ENCODE measurements at places on chromosomes 7 and 10.

- no peak for DNase-seq
Measured at GRCh38 chr7:24343614-24344013, 59.6 kb downstream of the NPY start.

DNA sequence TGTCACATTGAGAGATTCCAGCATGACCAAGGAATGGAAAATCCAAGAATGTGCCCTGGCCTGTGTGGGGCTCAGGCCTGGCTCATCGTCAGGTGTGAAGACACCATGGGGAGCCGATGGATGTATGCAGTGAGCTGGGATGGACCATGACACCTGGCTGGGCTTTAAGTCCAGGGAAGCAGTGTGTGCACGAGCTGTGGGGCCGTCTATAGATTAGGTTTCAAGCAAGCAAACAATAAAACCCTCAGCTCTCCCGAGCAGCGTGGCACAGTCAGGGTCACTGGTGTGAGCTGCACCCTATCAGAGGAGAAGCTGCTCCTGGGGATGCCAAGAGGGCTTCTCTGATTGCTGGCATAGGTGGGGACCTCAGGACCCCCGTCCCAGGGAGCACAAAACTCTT is 50.5 kb upstream of the DLG5 start:
- no peak for DNase-seq

DNA sequence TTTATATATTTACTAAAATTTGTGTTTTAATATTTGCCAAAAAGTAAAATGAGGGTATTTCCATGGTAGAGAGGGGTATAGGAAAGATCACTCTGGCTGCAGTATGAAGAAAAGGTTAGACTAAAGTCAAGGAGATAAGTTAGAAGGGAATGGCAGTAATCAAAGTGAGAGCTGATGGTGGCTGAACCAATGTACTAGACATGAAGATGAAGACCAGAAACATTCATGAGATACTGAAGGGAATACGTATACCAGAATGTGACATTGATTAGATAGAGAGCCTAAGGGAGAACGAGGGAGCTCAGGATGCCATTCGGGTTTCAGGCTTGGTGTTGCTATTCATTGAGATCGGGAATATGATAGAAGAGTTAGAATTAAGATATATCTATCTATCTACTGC is 7.8 kb downstream of the ZNF713 start:
- DNase-seq = no peak

GRCh38 chr7:156236936-156237599 is 403.5 kb upstream of the RNF32 start:
- DNase-seq = no peak

GRCh38 chr10:94123258-94123995 is 129.7 kb downstream of the PLCE1 start:
- peak; percentile 49 for DNase-seq

DNA sequence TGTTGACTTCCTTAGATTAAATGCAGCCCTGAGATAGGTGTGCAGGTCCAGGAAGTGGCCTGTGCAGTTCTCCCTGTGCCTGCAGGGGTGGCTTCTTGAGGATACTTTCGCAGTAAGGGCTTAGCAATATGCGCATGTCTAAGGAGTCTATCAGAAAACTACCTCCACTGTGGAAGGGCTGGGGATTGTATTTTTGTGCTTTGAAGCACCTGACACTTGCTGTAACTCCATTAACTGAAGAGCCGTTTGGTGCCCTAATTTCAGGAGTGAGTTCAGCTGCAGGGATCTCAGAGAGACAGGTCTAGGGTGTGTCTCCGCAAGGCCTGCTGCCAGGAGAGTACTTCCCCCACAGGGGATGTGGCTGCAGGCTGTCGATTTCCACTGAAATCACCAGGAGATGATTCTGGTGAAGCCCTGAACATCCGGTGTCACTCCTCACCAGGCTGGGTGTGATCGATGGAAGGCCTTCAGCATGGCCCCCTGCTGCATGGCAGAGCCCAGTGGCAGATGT is 35.5 kb downstream of the IKZF1 start:
- DNase-seq = no peak

- DNase-seq = no peak
Measured at GRCh38 chr10:113063043-113063967, 113.3 kb downstream of the TCF7L2 start.

DNA sequence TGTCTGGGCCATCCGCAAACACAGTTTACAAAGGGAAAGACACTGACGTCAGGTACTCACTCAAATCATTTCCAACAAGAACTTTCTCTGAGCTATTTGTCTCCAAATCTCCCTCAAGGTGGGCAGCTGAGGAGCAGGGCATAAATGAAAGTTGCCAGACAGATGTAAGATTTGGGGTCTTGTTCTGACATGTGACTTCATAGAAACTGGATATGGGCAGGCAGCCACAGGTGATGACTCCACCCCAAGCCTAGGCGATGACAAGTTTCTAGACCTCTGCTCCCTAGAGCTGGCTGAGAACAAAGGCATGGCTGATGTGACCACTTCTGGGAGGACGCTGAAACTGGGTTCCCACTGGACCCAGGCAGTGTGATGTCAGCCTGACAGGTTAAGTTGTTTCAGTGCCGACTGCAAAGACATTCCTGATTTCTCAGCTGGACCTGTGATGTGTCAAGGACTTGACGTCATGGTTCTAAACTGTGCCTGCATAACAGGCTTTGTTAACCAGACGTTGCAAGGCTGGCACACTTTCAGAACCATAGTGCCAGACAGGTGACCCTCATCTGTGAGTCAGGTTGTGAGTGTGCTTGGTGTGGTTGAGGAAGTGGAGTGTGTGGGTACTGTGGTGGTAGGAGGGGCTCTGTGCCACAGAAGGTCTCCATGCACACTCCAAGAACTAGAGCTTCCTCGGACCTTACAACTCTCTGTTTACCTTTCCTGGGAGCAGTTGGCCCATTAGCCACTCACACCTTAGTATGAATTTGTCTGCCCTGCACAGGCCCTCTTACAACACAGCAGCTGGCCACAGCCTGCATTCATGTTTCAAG is 39.9 kb upstream of the EBF3 start:
- DNase-seq = no peak

DNA sequence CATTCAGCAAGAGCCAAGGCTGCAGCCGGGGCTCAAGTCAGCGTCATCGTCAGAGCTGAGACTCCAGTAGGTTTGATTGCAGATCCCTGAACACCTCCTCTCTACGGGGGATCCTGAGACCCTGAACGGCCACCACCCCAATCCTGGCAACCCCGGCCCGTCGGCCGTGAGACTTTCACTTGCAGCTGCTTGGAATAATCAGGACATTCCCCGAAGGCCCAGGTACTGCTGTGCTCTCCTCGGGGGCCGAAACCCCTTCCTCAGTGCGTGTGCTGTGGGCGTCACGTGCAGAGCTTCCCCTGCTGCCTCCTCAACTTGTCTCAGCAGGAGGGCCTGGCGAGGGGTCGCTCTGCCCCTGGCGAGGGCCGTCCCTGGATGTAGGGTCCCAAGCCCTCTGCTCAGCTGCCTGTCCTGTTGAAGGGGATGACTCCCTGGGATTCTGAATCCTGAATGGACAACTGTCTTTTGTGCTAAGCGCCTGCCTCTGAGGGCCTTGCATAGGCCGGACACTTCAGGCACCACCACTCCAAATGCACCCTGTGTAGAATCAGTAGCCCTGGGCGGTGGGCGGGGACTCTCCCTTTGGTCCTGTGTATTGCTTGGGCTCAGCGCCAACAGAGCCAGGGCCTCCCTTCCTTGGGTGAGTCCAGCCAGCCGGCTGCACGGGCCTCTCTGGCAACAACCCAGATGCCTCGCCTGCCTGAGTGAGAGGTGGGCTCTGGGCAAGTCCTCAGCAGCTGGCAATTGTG is 63.8 kb upstream of the EBF3 start:
- DNase-seq = no peak

DNA sequence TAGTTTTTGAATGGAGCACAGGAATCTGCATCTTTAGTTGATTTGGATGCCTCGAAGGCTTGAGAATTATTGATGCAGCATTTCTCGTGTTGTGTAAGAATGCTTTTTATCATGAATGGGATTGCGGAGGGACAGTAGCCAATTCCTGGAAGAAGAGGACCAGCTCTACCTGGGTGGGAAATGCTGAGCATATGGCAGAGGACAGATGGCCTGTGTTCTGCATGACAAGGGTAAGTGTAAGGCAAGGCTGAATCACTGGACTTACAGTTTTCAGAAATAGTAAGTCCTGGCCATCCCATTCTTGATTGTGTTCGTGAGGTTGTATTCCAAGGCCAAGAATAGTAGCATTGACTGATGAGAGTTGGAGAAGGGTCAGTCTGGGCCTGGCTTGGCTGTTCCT is 15.9 kb downstream of the RP9 start:
- DNase-seq = no peak

GRCh38 chr7:86485827-86486226 is 157.9 kb upstream of the GRM3 start:
- no peak for DNase-seq

- no peak for DNase-seq
Measured at GRCh38 chr7:55563596-55564325, 8.5 kb downstream of the VOPP1 start.
